ENCODE measurements at places on chromosomes 5 and 9.

DNA sequence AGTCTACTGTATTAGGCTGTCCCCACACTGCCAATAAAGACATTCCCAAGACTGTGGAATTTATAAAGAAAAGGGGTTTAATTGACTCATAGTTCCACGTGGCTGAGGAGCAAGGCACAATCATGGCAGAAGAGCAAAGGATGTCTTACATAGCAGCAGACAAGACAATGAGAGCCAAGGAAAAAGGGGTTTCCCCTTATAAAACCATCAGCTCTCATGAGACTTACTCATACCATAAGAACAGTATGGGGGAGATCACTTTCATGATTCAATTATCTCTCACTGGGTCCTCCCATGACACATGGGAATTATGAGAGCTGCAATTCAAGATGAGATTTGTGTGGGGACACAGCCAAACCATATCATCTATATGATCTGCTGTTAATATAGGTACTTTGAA is 14.8 kb upstream of the FSTL4 start:
- DNase-seq = no peak

GRCh38 chr9:136835932-136836904 is 6.1 kb upstream of the AJM1 start:
- no peak for DNase-seq

DNA sequence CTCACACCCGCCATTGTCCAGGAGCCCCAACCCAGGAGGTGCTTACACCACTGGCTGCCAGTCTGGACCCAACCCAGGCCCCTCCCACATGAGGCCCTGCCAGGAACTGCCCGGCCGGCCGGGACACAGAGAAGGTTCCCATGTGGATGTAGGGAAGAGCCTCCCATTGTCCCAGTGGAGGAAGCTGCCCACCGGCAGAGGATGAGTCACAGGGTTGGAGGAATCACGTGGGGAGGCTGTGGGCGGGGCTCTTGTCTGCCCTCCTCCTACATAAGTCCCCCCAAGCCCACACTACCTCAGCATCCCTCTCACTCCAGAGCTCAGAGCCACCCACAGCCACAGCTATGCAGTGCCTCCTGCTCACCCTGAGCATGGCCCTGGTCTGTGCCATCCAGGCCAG is 26.1 kb downstream of the PAEP start:
- DNase-seq = no peak

- no peak for DNase-seq
Observed at GRCh38 chr9:1453636-1454035, 403.5 kb downstream of the DMRT2 start.

DNA sequence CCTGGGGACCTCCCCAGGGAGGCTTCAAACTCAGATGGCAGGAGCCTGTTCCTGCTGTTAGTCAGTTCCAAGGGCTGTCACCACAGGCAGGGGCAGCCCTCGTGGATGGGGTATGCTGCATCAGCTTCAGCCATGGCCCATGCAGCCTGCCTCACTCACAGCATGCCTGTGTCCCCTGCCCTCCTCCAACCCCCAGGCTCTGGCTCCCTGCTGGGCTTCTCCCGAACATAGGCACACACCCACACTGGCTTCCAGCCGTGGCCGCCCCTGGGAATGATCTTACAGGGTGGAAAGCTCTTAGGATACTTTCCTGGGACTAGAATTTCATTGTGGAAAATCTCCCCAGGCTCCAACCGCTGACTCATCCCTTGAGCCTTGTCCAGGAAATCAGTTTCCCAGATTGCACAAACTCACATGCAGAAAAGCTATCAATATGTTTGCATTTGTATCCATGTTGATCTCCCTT is 163.8 kb downstream of the SEC61B start:
- no peak for DNase-seq

Measured in activated CD4-positive, alpha-beta T cell treated with anti-CD3 and anti-CD28 coated beads, Interleukin-2, amount 50 U/mL, for 4 hours (primary cell).